Trophoblast cell (in vitro differentiated cells and primary cell): ENCODE measurements at places on chromosomes 13 and 19.
A peak's percentile ranks its signal among the peaks of the same experiment; 100 is the strongest.

DNA sequence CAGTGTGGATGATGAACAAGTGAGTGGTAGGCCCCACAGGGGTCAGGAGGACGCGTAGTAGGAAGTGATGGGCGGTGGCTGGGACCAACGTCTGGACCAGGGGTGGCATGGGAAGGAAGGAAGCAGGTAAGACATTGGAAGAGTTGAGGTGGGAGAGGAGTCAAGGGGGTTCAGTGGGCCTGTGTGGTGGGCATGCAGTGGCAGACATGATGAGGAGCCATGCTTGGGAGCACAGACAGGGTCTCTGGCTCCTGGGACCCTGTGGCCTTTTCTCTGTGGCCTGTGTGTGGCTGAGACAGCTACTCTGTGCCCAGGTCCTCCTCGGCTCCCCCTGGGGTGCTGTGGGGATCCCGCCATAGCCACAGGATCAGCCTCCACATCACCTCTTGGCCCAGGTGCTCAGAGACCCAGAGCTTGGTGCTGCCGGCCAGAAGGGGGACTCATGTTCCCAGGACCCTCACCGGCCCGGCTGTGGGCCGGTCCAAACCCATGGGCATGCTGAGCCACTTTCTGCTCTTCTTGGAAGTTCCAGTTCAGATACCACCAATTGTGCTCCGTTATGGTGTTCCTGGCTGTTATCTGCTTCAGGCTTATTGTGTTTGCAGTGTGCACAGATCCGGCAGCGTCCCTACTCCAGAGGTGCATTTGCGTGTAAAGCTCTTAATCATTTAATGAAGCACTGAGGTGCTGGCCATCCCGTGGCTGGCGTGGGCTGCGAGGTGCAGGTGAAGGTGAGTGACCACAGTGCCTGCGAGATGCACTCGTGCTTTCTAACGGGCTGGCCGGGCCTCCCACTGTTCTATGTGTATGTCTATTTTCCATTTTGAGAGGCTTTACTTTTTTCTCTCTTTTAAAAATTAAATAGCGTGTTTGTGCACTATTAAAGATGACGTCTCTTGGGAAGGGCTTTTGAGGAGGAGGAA lies 147.9 kb downstream of the TEX29 start:
- no peak for DNase-seq

DNA sequence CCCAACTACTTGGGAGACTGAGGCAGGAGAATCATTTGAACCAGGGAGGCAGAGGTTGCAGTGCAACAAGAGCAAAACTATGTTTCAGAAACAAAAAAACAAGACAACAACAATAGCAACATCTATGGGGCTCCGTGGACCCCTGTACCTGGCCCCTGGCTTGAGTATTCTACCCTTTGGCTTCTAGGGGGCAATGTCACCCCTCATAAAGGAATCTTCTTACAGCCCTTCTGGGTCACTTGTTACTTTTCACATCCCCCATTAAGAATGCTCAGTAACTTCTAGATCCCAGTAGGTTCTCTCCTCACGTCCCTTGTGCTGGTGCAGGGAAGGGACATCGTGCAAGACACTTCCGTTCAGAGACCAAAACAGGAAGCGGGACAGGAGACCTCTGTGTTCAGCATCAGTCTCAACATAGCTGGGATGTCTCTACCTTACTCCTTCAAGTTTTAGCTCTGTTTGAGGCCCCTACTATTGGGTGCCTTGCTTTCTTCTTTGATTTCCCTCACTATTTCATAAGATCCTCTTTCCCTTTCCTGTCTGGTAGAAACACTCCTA lies 218.1 kb upstream of the ARGLU1 start:
- DNase-seq: no peak

- no peak for DNase-seq
Measured at GRCh38 chr13:20610006-20610405, 43.0 kb downstream of the IFT88 start.

- peak; percentile 23 for DNase-seq
Measured at GRCh38 chr19:4140237-4140711, 13.2 kb upstream of the CREB3L3 start.

GRCh38 chr19:7560255-7560654 lies 24.7 kb downstream of the PNPLA6 start:
- no peak for DNase-seq

GRCh38 chr13:98181111-98181815 lies 4.2 kb upstream of the RNF113B start:
- DNase-seq: no peak

DNA sequence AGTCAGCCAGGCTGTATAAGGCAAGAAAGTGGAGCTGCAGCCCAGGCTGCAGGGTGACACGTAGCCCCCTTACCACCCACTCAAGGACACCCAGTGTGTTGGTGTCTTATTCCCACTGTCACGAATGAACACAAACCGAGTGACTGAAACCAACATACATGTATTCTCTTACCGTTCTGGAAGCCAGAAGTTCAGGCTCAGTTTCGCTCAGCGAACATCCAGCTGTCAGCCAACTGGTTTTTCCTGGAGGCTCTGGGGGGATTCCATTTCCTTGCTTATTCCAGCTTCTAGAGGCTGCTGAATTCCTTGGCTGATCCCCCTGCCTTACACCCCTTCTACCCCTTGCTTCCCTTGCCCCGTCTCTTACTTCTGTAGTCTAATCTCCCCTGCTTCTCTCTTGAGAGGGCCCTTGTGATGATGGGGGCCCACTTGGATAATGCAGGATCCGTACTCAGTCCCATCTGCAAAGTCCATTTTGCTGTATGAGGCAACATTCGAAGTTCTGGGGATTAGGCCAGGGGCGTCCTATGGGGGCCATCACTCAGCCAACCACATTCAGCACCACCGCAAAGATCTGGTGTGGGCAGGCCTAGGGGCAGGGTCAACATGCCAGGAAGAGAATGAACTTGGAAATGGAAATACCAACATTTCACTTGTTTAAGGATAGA lies 47.3 kb upstream of the MTIF3 start:
- DNase-seq: no peak

DNA sequence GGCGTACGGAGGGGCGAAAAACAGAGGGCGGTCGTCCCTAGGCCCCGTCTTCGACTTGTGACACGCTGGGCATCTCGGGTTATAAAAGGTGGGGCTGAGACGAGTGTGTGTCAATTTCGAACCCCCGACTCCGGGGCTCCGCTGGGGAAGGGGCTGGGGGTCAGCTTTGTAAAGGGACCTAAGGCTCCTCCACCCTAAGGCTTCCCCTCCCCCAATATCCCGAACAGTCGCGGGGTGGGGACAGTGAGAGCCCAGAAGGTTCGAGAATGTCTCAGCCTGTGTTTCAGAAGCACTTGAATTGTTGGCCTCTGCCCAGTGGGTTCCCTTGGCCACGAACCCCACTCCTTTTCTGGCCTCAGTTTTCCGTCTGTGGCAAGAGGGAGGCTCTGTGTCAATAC lies 450 bp downstream of the SELENOW start:
- DNase-seq: no peak

- no peak for DNase-seq
Measured at GRCh38 chr13:75931116-75931515, 295.0 kb downstream of the LMO7 start.

GRCh38 chr19:12838886-12839756 lies 806 bp downstream of the MAST1 start:
- DNase-seq: no peak

GRCh38 chr19:45311621-45312020 lies 11.1 kb downstream of the CKM start:
- no peak for DNase-seq

GRCh38 chr19:5472286-5472685 lies 17.1 kb downstream of the ZNRF4 start:
- peak; percentile 19 for DNase-seq

DNA sequence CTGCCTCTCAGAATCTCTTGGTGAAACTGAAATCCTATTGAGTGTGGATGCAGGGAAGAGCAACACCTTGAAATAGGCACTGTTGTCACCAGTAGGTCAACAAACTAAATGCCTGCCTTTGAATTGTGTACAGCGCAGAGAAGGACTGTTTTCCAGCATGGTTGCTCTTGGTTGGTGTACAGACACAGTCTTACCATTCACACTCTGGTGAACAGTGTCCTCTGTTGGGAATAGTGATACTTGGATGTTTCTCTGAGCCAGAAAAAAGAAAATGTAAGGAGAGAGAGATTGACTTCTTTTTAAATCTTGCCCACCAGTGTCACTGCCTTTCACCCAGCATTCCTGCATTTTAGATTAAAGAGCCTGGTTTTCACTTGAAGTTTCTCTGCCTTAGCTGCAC lies 179.7 kb downstream of the STK24 start:
- no peak for DNase-seq

GRCh38 chr19:52935434-52935833 lies 12.2 kb upstream of the ZNF888 start:
- peak; percentile 24 for DNase-seq

GRCh38 chr13:114087430-114087829 lies 45.0 kb downstream of the RASA3 start:
- no peak for DNase-seq

- no peak for DNase-seq
Measured at GRCh38 chr19:41744850-41745249, 10.5 kb upstream of the CEACAM6 start.

GRCh38 chr19:35266520-35267352 lies 2.0 kb upstream of the USF2 start:
- DNase-seq: no peak

DNA sequence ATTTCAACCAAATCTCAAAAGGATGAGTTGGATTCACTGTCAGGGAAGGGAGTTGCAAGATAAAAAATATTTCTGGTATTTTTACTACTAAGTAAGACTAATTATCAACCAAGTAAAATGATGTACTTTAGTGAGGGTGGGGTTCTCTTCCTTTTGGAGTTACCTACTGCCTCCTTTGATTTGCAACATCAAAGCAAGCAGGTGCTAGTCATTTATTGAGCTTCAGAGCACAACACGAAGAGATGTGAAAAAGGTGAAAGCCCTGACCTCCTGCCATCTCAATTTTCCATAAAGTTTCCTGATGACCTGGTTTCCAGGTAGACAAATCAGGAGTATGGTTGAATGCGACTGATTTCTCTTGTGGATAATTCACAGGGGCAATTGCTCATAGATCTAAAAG lies 96.0 kb downstream of the CDADC1 start:
- no peak for DNase-seq

DNA sequence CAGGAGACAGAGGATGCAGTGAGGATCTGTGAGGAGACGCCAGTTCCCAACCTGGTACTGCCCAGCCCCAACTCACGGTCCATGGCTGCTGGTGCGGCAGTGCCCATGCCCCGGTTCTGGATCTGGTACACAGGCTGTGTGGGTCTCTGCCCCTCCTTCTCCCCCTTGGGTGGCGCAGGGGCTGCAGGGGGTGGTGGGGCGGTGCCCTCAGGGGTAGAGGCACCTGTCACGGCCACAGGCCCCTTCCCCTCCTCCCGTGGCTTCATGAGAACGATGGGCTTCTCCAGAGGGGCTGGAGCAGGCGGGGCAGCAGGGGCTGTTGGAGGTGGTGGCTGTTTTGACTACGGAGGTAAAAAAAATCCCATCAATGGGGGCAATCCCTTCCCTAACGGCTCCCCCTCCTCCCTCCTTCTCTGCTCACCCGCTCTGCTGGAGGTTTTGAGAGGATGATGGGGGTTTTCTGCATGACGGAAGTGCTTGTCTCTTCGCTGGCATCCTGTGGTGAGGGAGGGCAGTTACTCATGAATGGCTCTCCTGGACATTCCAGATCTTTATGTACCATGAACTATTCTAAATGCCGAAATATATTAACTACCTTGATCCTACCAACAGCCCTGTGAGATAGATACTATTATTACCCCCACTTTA lies 7.1 kb downstream of the SMG9 start:
- DNase-seq: no peak

DNA sequence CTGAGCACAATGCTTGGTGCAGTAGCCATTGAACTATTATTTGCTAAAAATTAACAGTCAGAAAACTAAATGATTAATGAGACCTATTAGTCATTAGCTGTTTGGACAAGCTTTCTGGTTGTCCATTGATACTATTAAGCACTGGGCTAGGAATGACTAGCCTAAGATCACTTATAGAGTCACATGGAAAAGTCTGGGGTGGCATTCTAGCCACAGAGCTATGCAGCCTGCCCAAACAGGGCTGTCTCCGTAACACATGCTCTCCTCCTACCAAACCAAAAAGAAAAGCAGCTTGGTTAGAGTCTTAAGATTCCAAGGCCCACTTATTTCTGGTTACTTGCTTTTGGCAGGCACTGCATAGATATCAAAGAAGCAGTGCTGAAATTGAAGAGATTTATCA lies 193.5 kb upstream of the NBEA start:
- DNase-seq: no peak

GRCh38 chr13:21694831-21695230 lies 24.0 kb downstream of the FGF9 start:
- DNase-seq: no peak

DNA sequence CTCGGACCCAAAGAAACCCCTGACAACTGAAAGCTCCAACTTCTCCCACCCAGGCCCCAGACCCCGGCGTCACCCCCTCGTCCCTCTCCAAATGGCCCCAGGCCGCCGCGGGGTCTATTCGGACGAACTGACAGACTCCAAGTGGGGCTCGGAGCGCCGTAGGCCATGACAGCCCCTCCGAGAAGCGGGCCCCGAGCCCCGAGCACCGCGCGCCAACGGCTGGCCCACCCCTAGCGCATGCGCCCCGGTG lies 360 bp downstream of the DDX39A start:
- peak; percentile 74 for DNase-seq

- DNase-seq: no peak
Measured at GRCh38 chr13:51856027-51856736, 5.6 kb upstream of the CCDC70 start.

DNA sequence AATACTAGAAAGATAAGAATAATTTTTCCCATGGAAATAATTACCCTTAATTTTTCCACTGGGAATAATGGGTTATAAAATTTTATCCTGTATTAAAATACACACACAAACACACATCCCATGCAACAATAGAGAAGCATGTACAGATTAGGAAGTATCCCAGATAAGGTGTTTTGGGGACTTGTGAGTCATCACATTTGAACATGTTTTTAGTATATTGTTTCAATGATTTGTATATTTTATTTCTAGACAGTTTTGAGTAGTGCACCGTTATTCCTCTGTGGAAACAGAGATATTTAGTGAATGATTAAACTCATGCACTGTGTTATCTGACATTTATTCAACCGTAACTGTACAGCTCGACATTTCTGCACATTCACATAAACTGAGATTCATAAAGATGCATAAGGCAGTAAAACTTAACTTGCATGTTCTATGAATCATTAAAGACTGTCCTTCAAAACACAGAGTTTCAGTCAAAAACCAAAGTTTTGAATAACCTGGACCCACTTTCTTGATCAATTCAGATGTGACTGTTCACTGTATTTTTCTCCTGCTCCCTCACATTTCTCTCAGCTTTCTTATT lies 30.1 kb downstream of the KLF12 start:
- no peak for DNase-seq

DNA sequence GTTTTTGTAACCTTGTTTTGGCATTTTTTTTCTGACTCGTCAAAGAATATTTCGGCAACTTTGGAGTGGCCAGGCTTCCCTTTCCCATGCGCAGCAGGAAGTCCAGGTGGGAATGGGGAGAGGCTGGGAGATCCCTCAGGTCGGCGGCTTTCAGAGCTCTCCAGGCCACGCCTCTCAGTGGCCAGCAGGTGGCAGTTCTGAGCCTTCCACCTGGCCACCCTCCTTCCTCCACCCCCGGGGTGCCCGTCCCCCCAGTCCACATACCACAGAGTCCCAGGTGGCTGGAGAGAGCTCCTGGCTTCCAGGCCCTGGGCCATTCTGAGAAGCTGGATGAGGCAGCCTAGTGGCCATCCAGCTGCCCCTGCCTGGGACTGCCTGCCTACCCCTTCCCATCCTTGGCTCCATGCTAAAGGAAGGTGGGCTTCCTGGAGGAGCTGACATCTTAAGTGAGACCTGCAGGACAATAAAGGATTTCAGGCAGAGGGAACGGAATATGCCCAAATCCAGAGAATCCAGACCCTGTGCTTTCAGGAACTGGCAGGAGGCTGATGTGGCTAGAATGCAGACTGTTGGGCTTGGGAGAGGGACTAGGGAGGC lies 46.3 kb downstream of the CCNE1 start:
- DNase-seq: no peak
